Endodermal cell (in vitro differentiated cells): ENCODE measurements at places on chromosomes 16 and 17.
A peak's percentile ranks its signal among the peaks of the same experiment; 100 is the strongest.

DNA sequence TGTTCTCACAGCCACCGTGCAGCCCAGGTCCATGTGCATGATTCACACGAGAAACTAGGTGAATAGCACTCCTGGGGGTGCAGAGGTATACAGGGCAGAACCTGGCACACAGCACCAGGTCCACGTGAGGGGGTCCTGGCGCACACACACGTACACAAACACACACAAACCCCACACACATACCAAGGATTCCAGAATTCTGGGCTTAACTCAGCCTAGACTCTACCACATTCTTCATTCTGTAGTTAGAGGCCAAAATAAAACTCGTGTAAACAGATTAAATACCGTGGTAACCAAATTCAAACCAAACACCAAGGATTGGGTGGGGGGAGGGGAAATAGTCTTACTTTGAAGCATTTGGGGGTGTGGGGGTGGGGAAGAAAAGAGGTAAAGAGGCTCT lies 58.5 kb downstream of the XYLT1 start:
- H3K27ac ChIP-seq: no peak overlapping the region
- DNase-seq: no peak
- peaks cover 13% of the 10 kb centered on the region for H3K4me1 ChIP-seq
- H3K4me3 ChIP-seq: no peak overlapping the region

DNA sequence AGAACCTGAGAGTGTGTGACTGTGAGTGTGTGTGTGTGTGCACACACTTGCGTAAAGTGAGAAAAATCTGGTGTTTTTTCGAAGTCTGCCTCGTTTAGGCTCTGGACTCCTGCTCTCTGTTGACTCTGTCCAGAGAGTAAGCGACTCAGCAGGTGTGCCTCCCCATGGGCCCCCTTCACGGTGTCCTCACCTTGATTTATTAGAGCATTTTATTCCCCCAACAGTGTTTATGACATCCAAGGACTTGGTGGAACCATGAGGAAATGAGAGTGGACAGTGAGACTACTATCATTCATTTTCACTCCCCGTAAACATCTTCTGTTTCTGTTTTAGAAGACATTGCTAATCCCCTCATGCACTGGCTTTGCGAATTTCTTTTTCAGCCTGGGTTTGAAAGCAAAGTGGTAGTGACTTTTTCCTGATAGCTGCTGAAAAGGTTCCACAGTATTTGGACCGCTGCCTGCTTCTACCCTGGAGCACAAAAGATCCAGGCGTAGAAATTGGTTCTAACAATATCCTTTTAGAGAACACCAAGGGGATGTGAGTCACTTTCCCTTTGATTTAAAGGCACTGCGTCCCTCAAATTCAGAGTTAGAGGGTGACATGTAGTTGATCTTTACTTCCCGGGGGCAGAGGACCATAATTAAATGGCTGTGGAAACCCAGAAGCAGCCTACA lies 218.2 kb downstream of the WWOX start:
- no peak overlapping the region for H3K4me3 ChIP-seq
- H3K36me3 ChIP-seq: peaks cover 19% of the 10 kb centered on the region
- no peak for DNase-seq
- no peak overlapping the region for H3K27ac ChIP-seq
- no peaks in the 10 kb centered on the region for H3K27me3 ChIP-seq
- H3K4me1 ChIP-seq: peaks cover 10% of the 10 kb centered on the region

DNA sequence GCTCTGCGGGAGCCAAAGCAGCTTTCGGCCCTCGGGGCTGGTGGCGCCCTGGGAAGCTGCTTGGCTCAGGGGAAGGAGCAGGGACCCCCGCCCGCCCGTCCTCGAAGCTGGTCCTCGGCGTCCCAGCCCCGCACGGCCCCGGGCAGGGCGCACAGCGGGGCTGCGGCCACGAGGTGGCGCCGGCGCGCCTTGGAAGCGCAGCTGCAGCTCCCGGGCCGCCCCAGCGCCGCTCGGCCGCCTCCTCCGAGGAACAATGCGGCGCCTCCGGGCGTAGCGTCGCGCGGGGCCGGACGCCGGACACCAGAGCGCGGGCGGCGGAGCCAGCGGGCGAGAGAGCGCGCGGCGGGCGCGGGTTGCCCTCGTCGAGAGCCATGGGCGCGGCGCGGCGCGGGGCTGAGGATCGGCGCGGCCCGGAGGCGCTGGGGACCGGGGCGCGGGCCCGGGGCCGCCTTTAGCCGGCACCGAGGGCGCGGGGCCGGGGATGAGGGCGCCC lies at the start of gene MGAT5B:
MGAT5B (plus strand) TSS at position 229 of the 493 bp plus-strand sequence. CDS start 626 bp downstream, outside the sequence.
- DNase-seq: peak; percentile 98
- peak within 1 kb of the TSS; percentile 49 for H3K4me3 ChIP-seq
- H3K27ac ChIP-seq: no peak within 1 kb of the TSS
- no peaks in the 10 kb centered on the region for H3K36me3 ChIP-seq
- H3K27me3 ChIP-seq: peaks cover 44% of the 10 kb centered on the region

- no peaks in the 10 kb centered on the region for H3K4me1 ChIP-seq
- H3K27ac ChIP-seq: no peak overlapping the region
- no peak for DNase-seq
- peaks cover 7% of the 10 kb centered on the region for H3K36me3 ChIP-seq
- no peaks in the 10 kb centered on the region for H3K27me3 ChIP-seq
Observed at GRCh38 chr16:75107505-75107904, 9.1 kb downstream of the LDHD start.

GRCh38 chr16:2979669-2980226 lies 498 bp downstream of the PKMYT1 start:
- H3K27me3 ChIP-seq: no peaks in the 10 kb centered on the region
- H3K4me1 ChIP-seq: peaks cover 3% of the 10 kb centered on the region
- H3K4me3 ChIP-seq: peak overlapping the region; percentile 85

- DNase-seq: no peak
- H3K36me3 ChIP-seq: peaks cover 53% of the 10 kb centered on the region
- H3K4me3 ChIP-seq: no peak overlapping the region
- no peaks in the 10 kb centered on the region for H3K4me1 ChIP-seq
- H3K27me3 ChIP-seq: no peaks in the 10 kb centered on the region
- peak overlapping the region; percentile 78 for H3K27ac ChIP-seq
Observed at GRCh38 chr17:81866440-81867169, 4.5 kb downstream of the ARHGDIA start.
